ENCODE measurements at places on chromosomes 6 and 20.

GRCh38 chr20:7856756-7857155 lies 83.5 kb downstream of the HAO1 start:
- DNase-seq, result peak; percentile 82

GRCh38 chr6:168061269-168062210 lies 17.5 kb downstream of the FRMD1 start:
- DNase-seq, result no peak

DNA sequence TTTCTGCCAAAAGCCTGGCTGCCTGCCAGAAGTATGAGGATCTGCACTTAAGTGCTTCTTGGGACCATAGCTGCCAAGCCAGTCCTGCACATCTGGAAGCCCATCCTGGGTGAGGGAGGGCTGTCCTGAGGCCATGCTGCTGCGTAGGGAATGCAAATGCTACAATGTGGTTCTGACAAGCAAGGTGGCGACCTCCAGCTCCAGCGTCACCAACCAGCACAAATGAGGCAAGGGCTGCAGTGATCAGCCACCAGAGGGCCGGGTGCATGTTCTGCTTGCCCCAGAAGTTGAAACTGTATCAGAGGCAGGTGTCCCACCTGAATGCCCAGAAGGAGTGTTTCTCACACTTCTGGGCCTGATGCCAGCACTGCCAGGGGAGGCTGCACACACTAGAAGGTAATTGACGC lies 99.1 kb upstream of the KCNQ5 start:
- no peak for DNase-seq

GRCh38 chr20:50671626-50672025 lies 19.7 kb downstream of the RIPOR3 start:
- DNase-seq, result no peak

GRCh38 chr6:110013386-110013785 lies 35.3 kb downstream of the GPR6 start:
- no peak for DNase-seq

GRCh38 chr6:132734694-132735236 lies 20.9 kb upstream of the VNN1 start:
- peak; percentile 51 for DNase-seq

DNA sequence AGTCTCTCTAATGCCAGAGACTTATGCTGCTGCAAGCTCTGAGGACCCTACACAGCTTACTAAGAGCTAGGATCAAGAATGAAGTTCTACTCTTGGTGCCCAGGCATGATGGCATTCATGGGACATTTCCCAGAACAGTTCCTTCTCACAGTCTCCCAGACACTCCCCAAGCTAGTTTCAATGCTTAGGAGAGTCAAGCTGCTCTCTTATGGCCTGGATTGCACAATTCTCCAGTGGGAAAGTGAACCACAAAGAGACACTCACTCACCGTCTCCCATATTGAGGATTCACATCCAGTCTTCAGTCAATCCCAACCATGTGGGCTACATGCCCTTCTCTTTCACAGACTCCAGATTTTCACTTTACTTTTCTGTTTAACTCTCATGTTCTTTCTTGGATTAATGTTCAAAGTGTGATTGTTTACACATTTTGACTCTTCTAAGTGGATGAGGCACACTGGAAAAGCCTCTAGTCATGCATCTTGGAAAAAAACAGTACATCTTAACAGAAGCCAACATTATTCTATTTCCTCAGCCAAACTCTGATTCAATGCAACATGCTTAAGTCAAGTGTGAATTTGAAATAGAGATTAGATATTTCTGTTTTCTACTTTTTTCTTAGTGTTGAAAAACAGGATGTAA lies 447.8 kb upstream of the BTBD3 start:
- no peak for DNase-seq

- DNase-seq, result peak; percentile 26
These were observed 40.0 kb upstream of the NRN1 start for GRCh38 chr6:6046716-6047115.

GRCh38 chr6:167290786-167291622 lies at the start of gene UNC93A:
UNC93A (plus strand) TSS chr6:167291315; CDS start chr6:167291490, 175 bp downstream.
- no peak for DNase-seq

DNA sequence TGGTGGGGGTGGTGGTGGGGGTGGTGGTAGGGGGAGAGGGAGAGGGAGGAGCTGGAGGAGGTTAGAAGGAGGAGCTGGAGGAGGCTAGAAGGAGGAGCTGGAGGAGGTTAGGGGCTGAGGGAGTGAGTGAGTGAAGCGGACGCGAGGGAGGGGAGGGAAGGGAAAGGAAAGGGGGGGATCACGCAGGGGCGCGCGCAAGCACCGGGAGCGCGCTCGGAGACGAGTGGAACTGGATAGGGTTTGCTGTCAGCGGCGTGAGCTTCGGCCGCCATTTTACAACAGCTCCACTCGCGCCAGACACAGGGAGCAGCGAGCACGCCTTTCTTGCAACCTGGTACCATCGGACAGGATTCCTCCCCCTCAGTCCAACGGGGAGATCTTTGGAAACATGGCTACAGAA lies 90.5 kb upstream of the FERMT1 start:
- no peak for DNase-seq

GRCh38 chr6:38714239-38715015 lies 684 bp upstream of the DNAH8 start:
- no peak for DNase-seq

DNA sequence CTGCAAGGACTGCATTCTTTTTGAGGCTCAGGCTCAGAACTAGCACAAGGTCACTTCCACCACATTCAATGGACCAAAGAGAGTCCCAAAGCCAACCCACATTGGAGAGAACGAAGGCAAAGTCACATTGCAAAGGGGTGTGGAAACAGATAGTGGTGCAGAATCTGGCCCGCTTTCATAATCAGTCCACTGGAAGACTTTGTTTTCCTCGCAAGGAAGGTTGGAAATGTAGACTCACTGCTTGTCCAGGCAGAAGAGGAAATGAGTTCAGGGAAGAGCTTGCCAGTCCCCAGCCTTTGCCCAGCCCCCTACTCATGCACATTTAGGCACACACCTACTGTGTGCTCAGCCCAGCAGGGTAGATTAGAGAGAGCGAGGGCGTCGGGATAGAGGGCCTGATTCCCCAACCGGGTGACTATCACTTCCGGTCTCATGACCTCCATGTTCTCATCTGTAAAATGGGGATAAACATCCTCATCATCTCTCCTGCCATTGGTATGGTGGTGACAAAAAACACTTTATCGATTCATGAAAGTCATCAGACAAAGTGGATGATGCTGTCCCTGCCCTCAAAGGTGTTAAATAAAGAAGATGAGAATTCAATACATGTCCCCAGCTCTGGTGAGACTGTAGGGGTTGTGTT lies 24.3 kb upstream of the CCN5 start:
- DNase-seq, result peak; percentile 56

- no peak for DNase-seq
These were observed 81.2 kb downstream of the NFATC2 start for GRCh38 chr20:51461306-51461705.

DNA sequence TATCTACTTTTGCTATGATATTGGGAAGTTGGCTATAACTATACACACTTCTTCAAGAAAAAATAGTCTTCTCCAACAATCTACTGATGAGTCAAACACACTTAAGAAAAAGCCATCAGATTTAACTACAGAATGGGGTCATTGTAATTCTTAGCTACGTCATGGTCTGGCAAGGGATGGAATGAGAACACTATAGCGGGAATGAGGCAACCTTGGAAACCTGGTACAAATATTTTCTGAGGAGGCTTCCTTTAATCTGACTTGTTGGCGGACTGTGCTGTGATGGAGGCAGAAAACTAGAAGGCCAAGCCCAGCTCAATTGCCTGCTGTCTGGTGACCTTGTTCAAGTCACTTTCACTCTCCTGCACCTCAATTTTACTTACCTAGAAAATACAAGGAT lies 586.8 kb upstream of the JAG1 start:
- peak; percentile 24 for DNase-seq

DNA sequence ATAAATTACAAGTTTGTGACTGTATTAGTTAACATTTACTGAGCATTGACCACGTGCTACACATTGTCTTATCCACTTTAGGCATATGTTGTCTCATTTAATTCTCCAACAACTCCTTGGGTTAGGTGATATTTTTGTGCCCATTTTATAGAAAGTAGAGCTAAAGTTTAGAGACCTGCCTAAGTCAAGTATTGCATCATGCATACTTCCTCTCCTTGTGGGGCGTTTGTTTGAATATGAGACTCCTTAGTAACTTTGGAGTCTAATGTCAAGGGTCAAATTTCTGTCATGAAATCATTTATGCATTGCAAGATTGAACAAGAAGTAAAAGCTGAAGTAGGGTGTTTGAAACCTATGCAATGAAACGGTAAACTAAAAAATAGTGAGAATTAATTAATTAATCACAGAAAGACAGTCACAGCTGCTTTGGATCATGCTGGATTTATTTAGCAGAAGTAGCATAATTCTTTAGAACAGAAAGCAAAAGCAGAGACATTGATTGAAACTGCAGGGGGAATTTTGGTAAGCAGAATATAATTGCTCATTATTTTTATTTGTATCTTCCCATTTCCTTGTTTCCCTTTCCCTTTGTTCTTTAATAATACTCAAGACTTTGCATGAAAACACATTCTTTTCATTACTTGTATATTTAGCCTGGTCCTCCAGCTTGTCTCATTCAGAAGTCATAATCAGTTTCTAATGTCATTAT lies 1374.4 kb upstream of the GJE1 start:
- no peak for DNase-seq

DNA sequence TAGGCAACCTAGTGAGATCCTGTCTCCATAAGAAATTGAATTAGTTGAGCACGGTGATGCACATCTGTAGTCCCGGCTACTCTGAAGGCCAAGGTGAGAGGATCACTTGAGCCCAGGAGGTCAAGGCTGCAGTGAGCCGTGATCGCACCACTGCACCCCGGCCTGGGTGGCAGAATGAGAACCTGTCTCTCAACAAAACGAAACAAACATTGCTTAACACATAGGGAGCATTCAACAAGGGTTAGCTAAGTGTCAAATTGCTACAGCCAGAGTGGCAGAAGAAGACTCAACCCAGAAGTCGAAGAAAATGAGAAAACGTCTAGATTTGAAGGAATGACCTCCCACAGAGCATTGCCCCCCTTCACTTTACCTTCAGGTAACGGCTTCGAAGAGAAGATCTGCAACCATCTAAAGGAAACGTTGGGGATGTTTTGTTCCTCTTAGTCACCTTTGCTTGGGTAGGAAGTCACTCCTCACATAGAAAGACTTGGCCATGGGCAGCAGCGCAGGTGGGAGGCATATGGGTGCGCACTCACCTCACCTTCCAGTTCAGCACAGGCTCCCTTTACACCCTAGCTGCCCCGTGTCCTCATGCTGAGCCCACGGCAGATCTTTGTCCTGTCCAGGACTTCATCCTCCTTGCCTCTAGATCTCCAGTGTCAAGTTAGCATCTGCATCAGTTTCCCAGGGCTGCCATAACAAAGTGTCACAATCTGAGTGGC lies 63.7 kb upstream of the SHLD1 start:
- no peak for DNase-seq

GRCh38 chr6:8177721-8178120 lies 75.4 kb upstream of the EEF1E1 start:
- DNase-seq, result peak; percentile 18

GRCh38 chr20:36454698-36455427 lies 86.5 kb upstream of the MYL9 start:
- peak; percentile 17 for DNase-seq

GRCh38 chr6:36838896-36839748 lies at the start of gene CPNE5:
CPNE5 (minus strand) TSS chr6:36839444; CDS start chr6:36839377, 67 bp downstream.
- DNase-seq, result peak; percentile 40

GRCh38 chr6:95175927-95176675 lies 401.2 kb upstream of the MANEA start:
- DNase-seq, result no peak

- DNase-seq, result no peak
These were observed 140.0 kb upstream of the ATXN1 start for GRCh38 chr6:16901306-16901705.

- no peak for DNase-seq
These were observed 212.6 kb downstream of the BCAS1 start for GRCh38 chr20:53857723-53858236.

DNA sequence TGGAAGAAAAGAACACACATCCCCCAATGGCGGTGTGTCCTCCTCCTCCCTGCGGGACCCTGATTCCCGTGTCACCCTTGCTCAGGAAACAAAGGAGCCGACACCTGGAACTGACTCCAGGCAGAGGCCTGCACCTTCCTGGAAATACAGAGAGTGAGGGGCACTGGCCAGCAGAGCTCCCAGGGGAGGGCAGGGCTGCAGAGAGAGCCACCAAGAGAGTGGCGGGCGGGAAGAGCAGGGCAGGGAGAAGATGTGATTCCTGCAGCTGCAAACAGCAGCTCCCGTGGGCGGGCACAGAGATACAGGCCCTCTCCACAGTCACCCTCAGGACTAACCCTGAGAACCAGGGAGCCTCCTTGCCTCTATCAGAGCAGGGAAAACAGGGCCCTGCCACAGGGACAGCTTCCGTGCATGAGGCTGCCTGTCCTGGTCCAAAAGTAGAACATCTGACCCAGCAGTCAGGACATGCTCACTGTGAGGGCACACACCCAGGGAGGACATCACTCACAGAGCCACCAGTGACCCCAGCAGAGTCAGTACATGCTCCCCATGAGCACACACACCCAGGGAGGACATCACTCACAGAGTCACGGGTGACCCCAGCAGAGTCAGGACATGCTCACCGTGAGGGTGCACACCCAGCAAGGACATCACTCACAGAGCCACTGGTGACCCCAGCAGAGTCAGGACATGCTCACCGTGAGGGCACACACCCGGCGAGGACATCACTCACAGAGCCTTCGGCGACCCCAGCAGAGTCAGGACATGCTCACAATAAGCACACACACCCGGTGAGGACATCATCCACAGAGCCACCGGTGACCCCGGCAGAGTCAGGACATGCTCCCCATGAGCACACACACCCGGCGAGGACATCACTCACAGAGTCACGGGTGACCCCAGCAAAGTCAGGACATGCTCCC lies 193.1 kb downstream of the DLL1 start:
- DNase-seq, result no peak

DNA sequence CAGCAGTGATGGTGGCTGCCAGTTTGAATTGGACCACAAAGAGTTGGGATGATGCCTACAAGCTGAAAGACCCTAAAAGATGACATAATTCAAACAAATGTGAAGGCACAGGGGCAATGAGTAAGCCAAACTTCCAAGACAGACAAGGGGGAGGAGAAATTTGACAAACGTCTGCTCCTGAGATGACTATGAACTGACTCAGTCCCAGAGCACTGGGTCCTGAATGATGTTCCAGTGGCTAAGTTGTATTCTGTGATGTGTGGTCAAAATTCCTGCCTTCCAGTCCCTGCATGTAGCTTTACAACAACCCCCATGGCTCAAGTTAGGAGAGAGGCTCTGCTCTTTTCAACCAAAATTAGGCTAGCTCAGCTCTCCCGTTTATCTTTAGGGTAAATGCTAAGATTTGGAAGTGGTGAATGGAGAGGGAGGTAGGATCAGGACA lies 86.1 kb upstream of the SIRPA start:
- peak; percentile 92 for DNase-seq

GRCh38 chr6:168118935-168119334 lies 39.9 kb upstream of the FRMD1 start:
- no peak for DNase-seq
